NCI-H2107 (cell line): ENCODE measurements at places on chromosomes 5 and 9.
A peak's percentile ranks its signal among the peaks of the same experiment; 100 is the strongest.

GRCh38 chr5:108083232-108083631 lies 298.7 kb downstream of the FBXL17 start:
- no peak for DNase-seq

DNA sequence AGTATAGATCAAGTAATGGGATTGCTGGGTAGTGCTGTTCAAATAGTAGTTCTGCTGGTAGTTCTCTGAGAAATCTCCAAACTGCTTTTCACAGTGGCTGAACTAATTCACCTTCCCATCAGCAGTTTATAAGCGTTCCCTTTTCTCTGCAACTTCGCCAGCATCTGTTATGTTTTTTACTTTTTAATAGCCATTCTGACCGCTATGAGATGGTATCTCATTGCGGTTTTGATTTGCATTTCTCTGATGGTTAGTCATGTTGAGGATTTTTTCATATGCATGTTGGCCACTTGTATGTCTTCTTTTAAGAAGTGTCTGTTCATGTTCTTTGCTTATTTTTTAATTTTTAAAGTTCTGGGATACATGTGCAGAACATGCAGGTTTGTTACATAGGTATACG lies 279.2 kb upstream of the NREP start:
- DNase-seq: no peak

- DNase-seq: no peak
Measured at GRCh38 chr5:84119252-84119651, 265.4 kb downstream of the EDIL3 start.

DNA sequence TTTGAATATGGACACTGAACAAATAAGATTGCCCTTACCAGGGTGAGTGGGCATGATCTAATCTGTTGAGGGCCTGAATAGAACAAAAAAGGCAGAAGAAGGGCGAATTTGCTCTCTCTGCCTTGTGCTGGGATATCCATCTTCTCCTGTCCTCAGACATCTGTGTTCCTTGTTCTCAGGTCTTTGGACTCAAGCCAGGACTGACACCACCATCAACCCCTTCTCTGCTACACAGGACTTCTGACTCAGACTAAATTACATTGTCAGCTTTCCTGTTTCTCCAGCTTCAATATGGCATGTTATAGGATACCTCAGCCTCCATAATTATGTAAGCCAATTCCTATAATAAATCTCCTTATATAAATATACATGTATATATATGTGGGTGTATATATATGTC lies 40.8 kb upstream of the SLCO6A1 start:
- DNase-seq: no peak

DNA sequence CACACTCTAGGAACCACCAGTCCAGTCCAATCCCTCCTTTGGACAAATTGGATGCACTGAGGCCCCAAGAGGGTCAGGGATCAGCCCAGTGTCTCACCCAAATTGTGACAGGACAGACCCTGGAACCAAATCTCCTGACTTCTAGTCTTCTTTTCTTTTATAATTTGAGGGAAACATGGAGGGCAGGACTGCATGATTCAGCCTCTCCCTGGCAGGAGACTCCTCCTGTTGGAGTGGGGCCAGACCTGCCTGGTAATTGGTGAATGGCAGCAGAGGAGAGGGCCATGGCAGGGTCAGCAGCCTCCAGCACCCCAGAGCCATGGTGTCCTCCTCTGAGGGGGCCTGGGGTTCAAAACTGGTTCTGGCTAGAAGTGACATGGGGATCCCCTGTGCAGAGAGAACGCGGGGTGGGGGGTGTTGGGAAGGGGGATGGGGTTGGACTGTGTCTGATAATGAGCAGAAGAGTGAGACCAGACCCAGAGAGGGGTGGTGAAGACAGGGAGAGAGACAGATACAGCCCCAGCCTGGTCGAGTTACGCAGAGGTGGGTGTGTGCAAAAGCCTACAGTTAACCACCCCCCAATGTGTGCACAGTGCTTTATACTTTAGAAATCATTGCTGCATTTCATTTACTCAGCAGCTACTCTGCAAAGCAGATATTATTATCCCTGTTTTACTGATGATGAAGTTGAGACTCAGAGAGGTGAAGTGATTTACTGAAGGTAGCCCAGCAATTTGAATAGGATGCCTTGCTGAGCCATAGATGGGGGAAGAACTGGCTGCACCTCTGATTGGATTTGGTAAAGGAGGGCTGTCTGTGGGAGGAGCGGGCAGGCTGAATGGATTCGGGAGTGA lies 3.8 kb upstream of the SYNPO start:
- DNase-seq: no peak

GRCh38 chr5:39274398-39275085 lies 55.2 kb upstream of the FYB1 start:
- no peak for DNase-seq

- no peak for DNase-seq
Measured at GRCh38 chr5:125085797-125086505, 339.5 kb upstream of the ZNF608 start.

- DNase-seq: no peak
Measured at GRCh38 chr5:24547132-24547531, 97.6 kb downstream of the CDH10 start.

DNA sequence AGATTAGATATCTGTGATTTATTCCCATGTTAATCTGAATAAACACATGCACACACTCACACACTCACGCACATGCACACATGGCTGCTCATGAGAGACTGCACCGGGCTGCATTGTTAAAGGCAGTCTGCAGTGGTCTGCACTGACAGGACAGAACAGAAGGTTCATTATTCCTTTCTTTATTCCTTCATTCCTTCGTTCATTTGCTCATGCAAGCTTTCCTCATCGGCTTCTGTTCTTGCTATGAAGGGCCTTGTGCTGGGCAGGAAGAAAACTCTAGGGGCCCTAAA lies 41.4 kb upstream of the FSTL4 start:
- no peak for DNase-seq

DNA sequence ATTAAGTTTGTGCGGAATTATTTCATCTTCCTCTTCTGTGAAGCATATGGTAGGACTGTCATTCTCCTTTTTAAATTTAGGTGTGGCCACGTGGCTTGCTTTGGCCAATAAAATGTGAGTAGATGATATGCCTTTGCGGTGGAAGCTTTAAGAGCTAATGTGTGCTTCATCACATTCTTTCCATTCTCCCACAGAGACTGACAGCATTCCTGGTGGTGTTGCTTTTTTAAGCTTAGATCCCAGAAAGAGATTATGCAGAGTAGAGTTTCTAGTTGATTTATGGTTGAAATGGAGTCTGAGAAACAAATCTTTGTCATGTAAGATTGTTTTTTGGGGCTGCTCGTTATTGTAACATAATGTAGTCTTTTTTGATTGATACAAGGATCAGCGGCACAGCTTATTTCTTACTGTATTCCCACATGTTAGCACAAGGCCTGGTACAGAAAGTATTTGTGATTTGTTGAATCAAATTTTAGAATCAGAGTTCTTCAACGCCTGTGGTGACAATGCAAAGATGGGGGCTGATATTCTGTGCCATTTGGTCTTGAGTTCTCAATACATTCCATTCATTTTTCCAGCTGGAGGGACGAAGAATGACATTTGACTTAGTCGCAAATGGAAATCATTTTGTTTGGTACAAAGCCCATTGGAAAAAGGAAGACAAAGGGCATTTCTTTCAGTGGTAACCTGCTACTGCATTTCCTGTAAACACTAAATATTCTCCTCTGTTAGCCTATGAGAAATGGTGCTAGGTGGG lies 209.9 kb upstream of the VLDLR start:
- no peak for DNase-seq

- no peak for DNase-seq
Measured at GRCh38 chr5:172411484-172412072, 42.7 kb downstream of the SH3PXD2B start.

DNA sequence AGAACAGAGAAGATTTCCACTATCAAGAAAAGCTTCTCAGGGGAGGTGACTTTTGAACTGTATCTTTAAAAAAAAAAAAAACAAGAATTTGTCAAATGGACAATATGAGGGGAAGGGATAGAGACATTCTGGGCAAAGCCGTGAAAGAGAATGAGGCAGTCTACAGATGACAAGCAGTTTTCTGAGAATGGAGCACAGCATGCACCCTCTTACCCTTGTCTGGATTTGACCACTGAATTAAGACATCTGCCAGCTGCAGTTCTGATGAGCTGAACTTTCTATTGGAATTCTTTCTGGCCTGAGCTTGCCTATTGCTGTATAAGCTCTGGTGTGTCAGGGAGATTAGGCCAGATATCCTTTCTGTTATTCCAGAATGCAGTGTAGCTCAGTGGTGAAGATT lies 10.3 kb upstream of the RANBP3L start:
- DNase-seq: no peak

- no peak for DNase-seq
Measured at GRCh38 chr9:119903851-119904250, 534.6 kb upstream of the BRINP1 start.

GRCh38 chr9:68708513-68708912 lies 3.5 kb downstream of the PIP5K1B start:
- no peak for DNase-seq

GRCh38 chr5:129616517-129616916 lies 131.4 kb upstream of the MINAR2 start:
- DNase-seq: no peak

- DNase-seq: no peak
Measured at GRCh38 chr5:78903353-78903752, 81.8 kb downstream of the ARSB start.

- no peak for DNase-seq
Measured at GRCh38 chr5:119243888-119244287, 111.9 kb upstream of the TNFAIP8 start.

- DNase-seq: no peak
Measured at GRCh38 chr9:4144869-4145268, 155.0 kb downstream of the GLIS3 start.

DNA sequence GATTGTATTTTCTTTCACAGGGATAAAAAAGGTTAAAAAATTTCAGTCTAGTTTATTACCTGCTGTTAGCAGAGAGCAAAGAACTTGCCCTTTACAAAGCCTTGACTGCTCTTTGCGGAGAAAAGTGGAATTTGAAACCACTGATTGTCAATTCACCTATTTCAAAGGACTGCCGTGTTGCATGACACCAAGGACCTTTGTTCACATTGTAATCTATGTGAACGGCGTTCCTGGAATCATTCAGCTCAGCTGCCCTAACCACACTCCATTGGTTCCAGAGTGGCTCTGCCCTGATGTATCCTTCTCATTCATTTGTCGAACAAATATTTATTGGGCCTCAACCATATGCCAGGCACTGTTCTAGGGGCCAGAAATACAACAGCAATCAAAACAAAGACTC lies 377.5 kb upstream of the RFX3 start:
- peak; percentile 47 for DNase-seq

GRCh38 chr5:150496534-150496933 lies 11.4 kb upstream of the NDST1 start:
- no peak for DNase-seq

DNA sequence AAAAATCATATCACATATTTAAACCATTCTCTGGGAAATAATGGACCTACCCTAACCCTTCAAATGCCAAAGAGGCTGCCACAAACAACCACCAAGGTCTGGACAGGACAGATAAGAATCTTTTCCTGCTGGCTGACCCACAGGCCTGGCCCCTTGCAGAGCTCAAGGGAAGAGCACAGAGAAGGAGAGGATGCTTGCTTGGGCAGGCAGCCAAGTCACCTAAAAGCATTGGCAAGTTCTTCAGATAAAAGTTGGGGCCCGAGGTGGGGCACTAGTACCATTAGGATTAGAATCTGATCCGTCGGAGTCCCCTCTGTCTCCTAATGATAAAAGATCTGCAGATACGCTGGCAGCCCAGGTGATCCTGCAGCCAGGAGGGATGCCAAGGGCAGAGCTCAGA lies 176.6 kb downstream of the GABBR2 start:
- DNase-seq: no peak

GRCh38 chr9:73844135-73844534 lies 653.0 kb upstream of the RORB start:
- no peak for DNase-seq

GRCh38 chr5:17241635-17242034 lies 24.2 kb downstream of the BASP1 start:
- DNase-seq: no peak

GRCh38 chr9:99745085-99745484 lies 76.6 kb upstream of the NR4A3 start:
- no peak for DNase-seq

- DNase-seq: no peak
Measured at GRCh38 chr5:154756009-154756867, 1.1 kb downstream of the LARP1 start.

DNA sequence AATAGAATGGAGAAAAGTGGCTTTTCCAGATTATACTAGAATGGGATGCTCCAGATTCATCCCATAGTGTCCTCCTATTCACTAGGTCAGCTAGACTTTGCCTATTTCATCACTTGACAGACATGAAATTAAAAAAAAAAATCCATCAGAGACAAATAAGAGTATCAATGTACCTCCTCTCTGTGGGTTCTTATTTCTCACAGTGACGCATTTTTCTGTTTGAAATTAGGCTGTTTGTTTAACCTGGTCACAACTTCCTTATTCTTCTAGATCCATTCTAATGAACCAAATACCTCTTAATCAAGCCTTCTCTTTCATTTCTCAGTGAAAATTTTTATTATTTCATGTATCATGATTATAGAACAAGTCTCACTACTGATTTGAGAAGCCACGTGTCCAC lies 305.4 kb downstream of the SEMA5A start:
- DNase-seq: no peak

- no peak for DNase-seq
Measured at GRCh38 chr9:108430655-108431054, 425.1 kb downstream of the ACTL7B start.

DNA sequence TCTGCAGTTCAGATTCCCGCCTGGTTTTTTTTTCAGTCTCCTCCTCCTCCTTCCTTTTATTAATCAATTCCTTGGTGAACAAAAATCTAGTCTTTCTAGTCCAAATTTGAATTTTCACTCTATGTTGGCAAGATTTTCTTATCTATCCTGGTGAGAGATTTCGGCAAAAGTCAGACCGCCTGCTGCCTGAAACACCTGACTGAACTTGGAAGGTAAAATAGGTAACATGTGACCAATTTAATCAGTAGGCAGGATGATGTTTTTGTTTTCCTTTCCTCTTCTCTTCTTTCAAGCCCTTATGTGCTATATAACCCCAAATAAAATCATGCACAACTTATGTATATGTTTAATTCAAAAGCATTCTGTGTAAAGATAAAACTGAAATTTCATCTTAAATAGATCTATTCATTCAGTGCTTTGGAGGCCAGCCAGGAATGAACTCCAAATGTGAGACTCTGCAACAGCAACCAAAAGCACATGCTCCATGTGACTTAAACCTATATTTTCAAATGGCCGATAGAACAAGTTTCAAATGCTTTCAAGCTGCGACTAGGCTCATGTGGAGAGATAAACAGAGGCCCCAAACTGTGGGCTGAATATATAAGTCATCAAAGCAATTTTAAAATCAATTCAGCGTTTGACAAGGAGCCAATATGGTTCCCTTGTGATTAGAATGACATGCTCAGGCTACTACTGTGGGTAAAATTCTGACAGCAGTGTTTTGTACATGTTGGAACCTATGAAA lies 100.4 kb upstream of the SEMA6A start:
- no peak for DNase-seq
